ENCODE measurements at places on chromosomes 13 and 19. TPM values are rescaled to one million over a fixed set of nuclear protein-coding genes. Genes with fewer than 3 reads are reported as not detected.

ELSPBP1 gene
- not detected for total RNA-seq

ZNF442 gene
- total RNA-seq, result 0.81 TPM

DNA sequence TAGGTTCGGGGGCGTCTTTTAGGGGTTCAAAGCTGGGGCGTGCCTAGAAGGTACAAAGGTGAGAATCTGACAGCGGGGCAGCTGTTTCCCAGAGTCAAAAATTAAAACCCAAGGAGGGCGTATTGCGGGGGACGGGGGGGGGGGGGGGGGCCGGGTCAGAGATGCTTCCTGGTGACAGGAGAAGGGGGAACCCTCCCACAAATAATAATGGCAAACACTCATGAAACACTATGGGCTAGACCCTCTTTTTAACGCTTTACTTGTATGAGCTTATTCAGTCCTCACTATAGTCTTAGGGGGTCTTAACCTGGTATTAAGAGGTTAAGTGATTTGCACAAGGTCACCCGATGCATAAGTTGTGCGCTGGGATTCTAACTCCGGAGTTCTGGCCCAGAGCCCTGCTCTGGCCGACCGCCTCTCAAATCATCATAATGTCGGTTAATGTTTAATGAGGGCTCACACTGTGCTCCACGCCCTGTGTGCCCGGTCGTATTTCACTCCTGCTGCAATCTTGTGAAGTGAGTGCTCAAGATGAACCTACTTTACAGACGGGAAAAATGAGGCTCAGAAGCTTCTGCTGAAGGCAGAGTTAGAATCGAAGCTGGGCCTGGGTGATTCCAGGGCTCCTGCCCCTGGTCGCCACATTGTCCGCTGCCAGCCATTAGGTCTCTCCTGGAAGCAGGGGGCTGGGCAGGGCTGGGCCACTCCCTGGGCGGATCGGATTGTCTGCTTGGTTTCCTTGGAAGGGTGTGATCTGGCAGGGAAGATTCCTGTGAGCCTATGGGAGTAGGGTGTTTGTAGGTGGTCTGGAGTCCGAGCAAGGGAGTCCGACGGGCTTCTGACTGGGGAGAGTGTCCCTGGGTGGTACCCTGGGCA lies 964 bp downstream of the PAK4 start:
- peak overlapping the region; percentile 96 for H3K4me3 ChIP-seq
- no peaks in the 10 kb centered on the region for H3K36me3 ChIP-seq
- H3K27ac ChIP-seq, result peak overlapping the region; percentile 19
- no peaks in the 10 kb centered on the region for H3K27me3 ChIP-seq
- DNase-seq, result no peak

GRCh38 chr13:113884821-113885220 lies 20.9 kb upstream of the GAS6 start:
- no peak overlapping the region for H3K4me3 ChIP-seq
- H3K4me1 ChIP-seq, result peaks cover 31% of the 10 kb centered on the region
- DNase-seq, result no peak

- no peaks in the 10 kb centered on the region for H3K36me3 ChIP-seq
- H3K27me3 ChIP-seq, result no peaks in the 10 kb centered on the region
- no peaks in the 10 kb centered on the region for H3K4me1 ChIP-seq
- H3K27ac ChIP-seq, result no peak within 1 kb of the TSS
These were observed at the start of gene SEMA6B for GRCh38 chr19:4559569-4559968. SEMA6B (minus strand) TSS chr19:4559684; CDS start chr19:4558457, 1,227 bp downstream.

DNA sequence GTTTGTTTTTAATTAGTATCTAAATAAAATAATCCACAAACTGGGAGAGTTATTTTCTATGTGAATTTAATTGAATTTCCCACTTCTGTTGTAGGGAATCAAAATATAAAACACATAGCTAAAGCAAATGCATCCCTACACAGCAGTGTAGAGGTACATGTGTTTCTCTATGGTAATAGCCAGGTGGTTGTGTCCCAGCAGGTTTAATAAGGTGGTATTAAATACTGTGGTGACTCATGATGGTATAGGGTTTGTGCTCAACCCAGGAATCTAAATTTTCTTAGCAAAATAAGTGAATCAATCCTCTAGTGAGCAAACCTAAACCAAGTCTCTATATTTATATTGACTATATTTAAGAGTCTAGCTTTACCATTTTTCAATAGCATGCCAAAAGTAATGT lies 30.0 kb downstream of the PCDH9 start:
- H3K36me3 ChIP-seq, result no peaks in the 10 kb centered on the region
- no peak for DNase-seq
- no peak overlapping the region for H3K27ac ChIP-seq
- H3K4me3 ChIP-seq, result no peak overlapping the region
- H3K4me1 ChIP-seq, result no peaks in the 10 kb centered on the region

DNA sequence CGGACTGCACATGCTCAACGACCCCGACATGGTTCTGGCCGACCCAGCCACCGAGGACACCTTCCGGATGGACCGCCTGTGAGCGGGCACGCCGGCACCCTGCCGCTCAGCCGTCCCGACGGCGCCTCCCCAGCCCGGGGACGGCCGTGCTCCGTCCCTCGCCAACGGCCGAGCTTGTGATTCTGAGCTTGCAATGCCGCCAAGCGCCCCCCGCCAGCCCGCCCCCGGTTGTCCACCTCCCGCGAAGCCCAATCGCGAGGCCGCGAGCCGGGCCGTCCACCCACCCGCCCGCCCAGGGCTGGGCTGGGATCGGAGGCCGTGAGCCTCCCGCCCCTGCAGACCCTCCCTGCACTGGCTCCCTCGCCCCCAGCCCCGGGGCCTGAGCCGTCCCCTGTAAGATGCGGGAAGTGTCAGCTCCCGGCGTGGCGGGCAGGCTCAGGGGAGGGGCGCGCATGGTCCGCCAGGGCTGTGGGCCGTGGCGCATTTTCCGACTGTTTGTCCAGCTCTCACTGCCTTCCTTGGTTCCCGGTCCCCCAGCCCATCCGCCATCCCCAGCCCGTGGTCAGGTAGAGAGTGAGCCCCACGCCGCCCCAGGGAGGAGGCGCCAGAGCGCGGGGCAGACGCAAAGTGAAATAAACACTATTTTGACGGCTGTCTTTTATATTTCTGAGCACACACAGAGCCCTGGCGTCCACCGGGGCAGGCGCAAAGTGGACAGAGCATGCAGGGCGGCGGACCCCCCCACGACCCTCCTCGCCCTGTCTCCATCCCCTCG lies 13.6 kb downstream of the COMP start:
- no peak overlapping the region for H3K4me3 ChIP-seq
- H3K36me3 ChIP-seq, result no peaks in the 10 kb centered on the region
- H3K4me1 ChIP-seq, result no peaks in the 10 kb centered on the region

DNA sequence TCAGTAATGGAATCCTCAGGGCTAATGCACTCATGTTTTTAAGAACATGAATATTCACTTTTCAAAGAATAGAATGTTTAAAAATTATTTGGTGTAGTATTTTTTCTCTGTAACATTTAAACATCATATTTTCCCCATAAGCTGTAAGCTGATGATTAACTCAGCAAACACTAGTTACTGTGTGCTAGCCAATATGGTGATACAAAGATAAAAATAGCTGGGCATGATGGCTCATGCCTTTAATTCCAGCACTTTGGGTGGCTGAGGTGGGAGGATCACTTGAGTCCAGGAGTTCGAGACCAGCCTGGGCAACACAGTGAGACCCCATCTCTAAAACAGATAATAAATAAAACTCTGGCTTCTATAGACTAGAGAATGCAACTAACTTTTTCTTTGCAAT lies 13.2 kb downstream of the RNF17 start:
- no peaks in the 10 kb centered on the region for H3K27me3 ChIP-seq
- no peak for DNase-seq
- no peaks in the 10 kb centered on the region for H3K36me3 ChIP-seq
- no peak overlapping the region for H3K27ac ChIP-seq

- H3K27ac ChIP-seq, result no peak overlapping the region
- H3K4me3 ChIP-seq, result no peak overlapping the region
- H3K27me3 ChIP-seq, result peaks cover 6% of the 10 kb centered on the region
- no peak for DNase-seq
These were observed 38.2 kb upstream of the CEACAM21 start for GRCh38 chr19:41537789-41538188.

DNA sequence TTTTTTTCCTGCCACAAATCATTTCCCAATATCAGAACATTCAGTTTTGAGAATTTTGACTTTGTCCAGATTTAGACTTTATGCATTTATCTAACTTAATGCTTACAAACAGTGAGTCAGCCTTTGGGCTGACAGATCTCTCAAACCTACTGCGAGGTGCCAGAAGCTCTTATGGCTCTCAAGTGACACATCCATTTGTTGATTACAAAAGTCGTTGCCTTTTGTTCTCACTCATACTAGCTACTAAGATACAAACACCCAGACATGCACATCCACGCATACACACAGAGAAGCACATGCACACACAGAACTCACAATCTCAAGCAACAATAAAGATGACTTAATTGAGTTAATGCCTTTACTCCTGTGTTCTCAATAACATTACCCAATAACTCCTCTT lies 1147.5 kb downstream of the DIAPH3 start:
- no peaks in the 10 kb centered on the region for H3K36me3 ChIP-seq
- no peak for DNase-seq
- H3K27me3 ChIP-seq, result no peaks in the 10 kb centered on the region
- H3K4me3 ChIP-seq, result no peak overlapping the region

- H3K4me1 ChIP-seq, result no peaks in the 10 kb centered on the region
- H3K36me3 ChIP-seq, result peaks cover 27% of the 10 kb centered on the region
- DNase-seq, result no peak
- H3K27me3 ChIP-seq, result no peaks in the 10 kb centered on the region
These were observed 62.6 kb downstream of the MLLT1 start for GRCh38 chr19:6216996-6217751.

DNA sequence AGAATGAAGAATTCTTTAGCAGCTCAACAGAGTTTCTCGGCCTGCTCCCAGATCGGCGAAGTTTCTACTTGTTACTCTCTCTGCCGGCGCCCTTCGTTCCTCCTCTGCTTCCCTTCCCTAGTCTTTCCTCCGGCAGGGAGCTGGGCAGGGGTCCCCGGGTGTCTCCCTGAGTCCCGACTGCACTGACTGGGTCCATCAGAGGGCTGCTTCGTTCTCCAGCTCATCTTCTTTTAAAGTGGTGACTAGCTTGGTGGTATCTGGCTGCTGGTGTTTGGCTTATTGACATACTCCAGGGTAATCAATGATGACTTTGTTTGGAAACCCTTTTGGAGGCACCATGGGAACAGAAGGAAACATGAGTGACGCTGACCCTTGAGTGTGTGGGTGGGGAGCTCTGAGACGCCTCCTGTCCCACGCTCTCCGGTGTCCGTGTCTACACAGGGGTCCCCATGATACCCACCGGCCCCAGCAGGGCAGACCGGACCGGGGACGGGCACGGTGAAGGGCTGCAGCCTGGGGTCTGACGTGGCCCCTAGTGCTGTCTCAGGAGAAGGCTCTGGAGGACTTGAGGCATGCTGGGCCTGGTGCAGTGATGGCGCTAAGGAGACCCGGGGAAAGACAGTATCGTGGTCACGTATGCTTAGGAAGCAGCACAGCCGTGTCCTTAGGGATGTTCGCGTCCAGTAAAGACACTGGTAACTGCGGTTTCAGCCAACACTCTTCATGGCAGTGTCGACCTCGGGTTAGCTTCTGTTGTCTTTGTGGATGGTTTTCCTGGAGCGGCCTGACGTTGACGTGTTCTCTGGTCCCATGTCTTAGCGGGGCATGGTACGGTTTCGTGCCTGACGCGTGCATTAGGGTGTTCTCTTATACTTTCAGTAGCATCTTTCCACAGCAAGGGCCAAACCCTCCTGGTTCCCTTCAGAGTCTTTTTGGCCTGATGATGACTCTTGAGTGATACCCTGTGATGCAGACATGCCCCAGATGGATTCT lies 23.8 kb downstream of the NAXD start:
- H3K36me3 ChIP-seq, result peaks cover 76% of the 10 kb centered on the region
- no peak overlapping the region for H3K27ac ChIP-seq
- H3K4me3 ChIP-seq, result no peak overlapping the region
- no peak for DNase-seq
- no peaks in the 10 kb centered on the region for H3K27me3 ChIP-seq
- peaks cover 8% of the 10 kb centered on the region for H3K4me1 ChIP-seq

GRCh38 chr19:33788676-33789075 lies 8.0 kb upstream of the KCTD15 start:
- DNase-seq, result no peak
- no peaks in the 10 kb centered on the region for H3K27me3 ChIP-seq
- H3K36me3 ChIP-seq, result no peaks in the 10 kb centered on the region
- H3K4me1 ChIP-seq, result no peaks in the 10 kb centered on the region

GRCh38 chr19:55044286-55044685 lies 6.2 kb upstream of the GP6 start:
- H3K4me3 ChIP-seq, result no peak overlapping the region
- no peak overlapping the region for H3K27ac ChIP-seq
- no peaks in the 10 kb centered on the region for H3K27me3 ChIP-seq
- H3K36me3 ChIP-seq, result peaks cover 40% of the 10 kb centered on the region
- no peak for DNase-seq

DNA sequence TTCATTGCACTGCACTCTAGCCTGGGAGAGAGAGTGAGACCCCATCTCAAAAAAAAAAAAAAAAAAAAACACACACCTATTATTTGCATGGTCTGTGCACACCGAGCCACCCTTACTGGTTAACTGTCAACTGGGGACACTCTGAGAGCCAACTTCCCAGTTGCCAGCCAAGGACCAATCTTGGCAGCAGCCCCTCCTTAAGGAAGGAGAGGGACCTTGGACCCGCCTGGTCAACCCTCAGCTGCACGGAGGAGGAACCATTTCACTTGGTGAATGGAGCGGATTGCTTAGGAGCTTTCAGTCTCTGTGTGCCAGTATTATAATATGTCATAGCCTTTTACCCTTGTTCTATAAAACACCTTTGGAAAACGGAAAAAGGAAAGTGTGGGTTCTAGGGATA lies 24.9 kb downstream of the MICOS13 start:
- no peaks in the 10 kb centered on the region for H3K4me1 ChIP-seq
- no peak for DNase-seq
- H3K27ac ChIP-seq, result no peak overlapping the region
- H3K27me3 ChIP-seq, result no peaks in the 10 kb centered on the region

- H3K4me3 ChIP-seq, result no peak overlapping the region
- no peak for DNase-seq
- no peaks in the 10 kb centered on the region for H3K27me3 ChIP-seq
- H3K4me1 ChIP-seq, result peaks cover 39% of the 10 kb centered on the region
- H3K27ac ChIP-seq, result no peak overlapping the region
- H3K36me3 ChIP-seq, result no peaks in the 10 kb centered on the region
These were observed 6.9 kb downstream of the GNA11 start for GRCh38 chr19:3100747-3101730.

DNA sequence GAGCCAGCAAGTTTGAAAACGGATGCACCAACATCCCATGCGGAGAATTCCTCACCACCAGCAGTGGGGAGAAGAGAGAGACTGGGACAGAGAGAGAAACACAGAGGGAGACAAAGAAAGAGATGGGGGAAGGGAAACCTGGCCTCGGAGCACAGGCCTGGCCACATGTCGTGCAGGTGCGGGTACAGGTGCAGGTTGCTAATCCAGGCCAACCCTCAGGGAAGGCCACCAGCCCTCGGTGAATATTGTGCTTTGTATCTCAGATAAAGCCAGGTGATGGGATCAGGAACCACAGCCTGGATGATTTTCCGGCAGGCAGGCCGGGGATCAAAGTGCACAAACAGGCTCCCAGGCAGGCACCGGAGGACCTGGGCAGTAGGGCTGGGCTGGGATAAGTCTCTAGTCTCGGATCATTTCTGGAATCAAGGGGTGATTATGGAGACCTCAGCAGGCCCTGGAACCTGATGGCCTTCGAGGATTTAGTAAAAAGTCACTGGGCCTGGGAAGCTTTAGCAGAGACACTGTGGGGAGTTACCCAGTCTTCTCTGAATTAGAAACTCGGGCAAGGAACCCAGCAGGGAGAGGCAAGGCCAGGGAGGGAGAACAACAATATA lies 3.7 kb downstream of the GAS6 start:
- no peak for DNase-seq
- peak overlapping the region; percentile 93 for H3K27ac ChIP-seq
- peaks cover 3% of the 10 kb centered on the region for H3K36me3 ChIP-seq

GRCh38 chr13:113877149-113877990 lies 13.5 kb upstream of the GAS6 start:
- no peak overlapping the region for H3K4me3 ChIP-seq
- no peak overlapping the region for H3K27ac ChIP-seq
- no peaks in the 10 kb centered on the region for H3K36me3 ChIP-seq
- no peaks in the 10 kb centered on the region for H3K27me3 ChIP-seq
- DNase-seq, result no peak
